ENCODE measurements at places on chromosomes 7 and 10. TPM values are rescaled to one million over a fixed set of nuclear protein-coding genes. Genes with fewer than 3 reads are reported as not detected.

DNA sequence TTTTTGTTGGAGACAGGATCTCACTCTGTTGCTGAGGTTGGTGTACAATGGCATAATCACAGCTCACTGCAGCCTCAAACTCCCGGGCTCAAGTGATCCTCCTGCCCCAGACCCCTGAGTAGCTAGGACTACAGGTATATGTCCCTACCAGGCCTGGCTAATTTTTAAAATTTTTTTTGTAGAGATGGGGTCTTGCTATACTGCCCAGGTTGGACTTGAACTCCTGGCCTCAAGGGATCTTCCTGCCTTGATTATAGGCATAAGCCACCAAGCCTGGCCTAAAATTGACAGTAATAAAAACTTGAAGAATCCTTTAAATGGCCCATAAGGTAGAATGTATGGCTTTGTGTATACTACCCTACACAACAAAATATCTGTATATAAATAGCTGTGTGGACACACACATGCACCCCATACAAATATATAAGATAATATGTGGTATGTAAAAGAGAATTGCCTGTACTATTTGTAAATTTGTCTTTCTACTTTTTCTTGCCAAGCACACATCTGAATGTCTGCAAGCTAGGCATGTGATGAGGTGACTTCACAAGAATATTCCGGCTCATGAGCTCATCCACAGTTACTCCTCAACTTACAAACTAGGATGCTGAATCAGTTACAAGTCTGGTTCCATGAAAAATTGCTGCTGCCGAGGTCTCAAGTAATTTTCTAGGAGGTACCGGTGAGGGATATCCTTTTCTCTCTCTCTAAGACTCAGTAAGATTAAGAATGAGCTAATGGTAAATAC is 26.6 kb downstream of the POLR3A start:
- DNase-seq, result no peak

DNA sequence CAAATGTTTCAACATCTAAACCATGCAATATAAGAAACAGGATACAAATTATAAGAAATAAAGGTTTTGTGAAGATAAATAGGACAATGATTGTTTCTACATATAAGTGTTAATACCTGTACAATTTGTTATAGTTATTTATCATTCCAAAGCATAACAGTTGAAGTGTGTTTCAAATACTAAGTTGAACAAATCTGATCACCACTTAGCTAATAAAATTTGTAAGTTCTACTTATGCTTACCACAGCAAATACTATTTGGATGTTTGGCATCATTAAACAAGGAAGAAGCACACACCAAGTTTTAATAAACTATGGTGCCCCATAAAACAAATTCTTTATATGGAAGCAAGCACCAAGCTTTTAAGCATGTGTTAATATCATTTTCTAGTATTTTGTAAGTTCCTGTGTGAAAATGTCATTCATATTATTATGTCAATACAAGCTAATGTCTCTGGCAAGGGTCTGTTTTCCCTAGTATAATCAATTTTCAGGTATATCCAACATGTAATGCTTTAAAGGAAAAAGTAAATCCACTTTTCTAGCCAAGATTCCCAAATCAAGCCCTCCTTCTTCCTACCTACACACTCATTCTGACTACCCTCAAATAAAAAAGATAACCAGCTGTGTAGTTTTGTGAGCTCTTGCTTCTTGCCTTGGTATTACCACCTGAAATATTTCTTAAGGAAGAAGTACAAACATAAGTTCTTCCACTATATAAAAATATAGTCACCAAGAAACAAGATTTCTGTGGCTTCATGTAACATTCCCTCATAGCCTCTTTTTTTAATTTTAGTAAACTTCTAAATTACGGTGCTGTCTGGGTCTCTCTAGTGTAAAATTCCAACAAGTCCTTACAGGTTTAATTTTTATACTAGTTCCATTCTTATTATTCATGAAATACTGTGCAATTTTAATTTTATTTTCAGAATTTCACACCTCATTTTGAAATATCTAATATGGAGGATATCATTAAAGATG is 9.2 kb downstream of the SKAP2 start:
- no peak for DNase-seq

- no peak for DNase-seq
These were observed 2.7 kb upstream of the PRXL2A start for GRCh38 chr10:80405626-80406025.

DNA sequence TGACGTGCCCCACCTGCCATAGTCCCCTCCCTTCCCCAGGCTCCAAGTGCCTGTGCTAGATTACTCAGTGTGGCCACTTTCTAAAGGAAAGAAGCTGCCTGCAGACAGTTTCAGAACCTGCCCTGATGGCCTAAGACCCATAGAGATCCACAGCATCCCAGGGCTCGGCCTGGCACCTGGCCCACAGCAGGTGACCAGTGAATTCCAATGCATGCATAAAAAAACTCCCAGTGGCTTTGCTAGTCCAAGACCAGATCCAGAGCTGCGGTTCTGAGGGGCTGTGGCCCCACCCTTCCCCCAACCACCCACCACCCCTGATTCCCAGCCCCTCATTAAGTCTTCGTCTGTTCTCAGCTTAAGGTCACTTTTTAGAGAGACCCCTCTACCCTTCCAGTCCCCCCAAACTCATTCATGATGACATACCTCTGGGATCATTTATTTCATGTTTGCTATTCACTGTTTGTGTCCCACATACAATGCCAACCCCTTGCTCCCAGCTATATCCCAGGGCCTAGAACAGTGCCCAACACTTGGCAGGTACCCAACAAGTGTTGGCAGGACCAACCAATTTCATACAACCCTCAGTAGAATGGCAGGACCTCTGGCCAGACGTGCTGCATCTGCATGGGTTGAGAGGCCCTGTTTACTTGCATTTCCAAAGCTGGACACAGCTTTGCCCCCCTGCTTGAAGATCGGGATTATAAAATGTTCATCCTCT is 118.1 kb downstream of the RGS10 start:
- DNase-seq, result no peak

DNA sequence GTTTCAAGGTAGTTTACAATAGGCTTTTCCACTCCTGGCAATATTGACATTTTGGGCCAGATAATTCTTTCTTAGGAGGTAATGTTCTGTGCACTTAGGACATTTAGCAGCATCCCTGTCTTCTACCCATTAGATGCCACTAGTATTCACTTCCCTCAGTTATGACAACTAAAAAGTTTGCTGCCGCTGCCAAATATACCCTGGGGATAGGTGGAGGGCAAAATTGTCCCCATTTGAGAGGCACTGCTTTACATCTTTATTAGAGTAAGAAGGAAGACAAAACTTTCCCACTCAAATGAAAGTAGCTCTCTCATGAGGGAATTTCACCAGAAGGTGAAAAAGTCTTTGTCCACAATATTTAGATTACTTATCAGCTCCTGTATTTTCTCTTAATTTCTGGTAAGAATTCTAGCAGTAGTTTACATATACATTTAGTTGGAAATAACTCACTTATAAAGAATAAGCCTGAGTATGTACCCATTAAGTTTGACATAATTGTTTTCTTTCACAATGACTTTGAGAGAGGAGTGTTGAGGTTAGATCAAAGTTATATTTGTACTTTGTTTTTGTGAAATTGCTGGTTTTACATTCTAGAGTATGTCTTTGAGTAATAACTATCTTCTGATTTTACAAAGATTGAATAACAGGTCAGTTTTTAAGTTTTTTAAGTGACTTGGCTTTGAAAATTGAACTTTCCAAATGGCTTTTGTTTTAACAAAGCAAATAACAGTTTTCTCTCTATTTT is 46.0 kb downstream of the HELLS start:
- DNase-seq, result no peak

Gene NME8
- not detected for total RNA-seq

Gene WNT16
- 0.39 TPM for total RNA-seq

Gene ADAM12
- 34.8 TPM for total RNA-seq

Data from RPMI7951 (cell line).